ENCODE measurements at places on chromosomes 6 and 20.

- no peak for DNase-seq
These were observed 29.9 kb upstream of the SYNCRIP start for GRCh38 chr6:85672623-85673022.

DNA sequence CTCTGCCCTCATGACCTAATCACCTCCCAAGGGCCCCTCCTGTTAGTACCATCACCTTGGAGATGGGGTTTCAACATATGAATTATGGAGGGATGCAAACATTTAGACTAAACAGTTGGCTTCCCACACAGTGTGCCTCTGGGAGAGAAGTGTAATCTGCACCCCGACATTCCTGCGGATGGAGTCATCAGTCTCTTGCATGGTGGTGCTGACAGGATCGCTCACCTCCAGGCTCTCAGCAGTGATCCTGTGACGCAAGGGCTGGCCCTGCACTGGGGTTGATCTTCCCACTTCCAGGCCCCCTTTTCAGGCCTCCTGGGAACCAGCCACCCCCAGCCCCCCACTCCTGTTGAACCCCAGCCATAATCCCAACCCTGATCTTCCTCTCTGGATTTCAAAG, 16.0 kb upstream of the PI16 start:
- DNase-seq: no peak

DNA sequence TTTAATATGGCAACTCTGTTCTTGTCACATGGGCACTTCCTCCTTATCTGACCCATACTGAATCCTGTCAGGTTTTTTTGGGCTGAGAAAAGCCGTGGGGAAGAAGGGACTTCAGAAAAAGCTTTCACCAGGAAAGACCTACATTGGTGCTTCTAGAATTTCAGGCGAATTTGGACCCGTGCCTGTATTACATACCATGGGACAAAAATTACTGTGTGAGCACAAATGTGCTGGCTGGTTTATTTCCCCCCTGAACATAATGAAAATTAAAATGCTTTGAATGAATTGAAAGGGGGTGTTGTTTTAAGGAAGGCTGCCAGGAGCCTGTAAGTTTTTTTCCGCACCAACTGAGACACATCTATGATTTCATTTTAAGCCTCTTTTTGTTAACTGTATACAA, 29.6 kb downstream of the CAP2 start:
- no peak for DNase-seq

DNA sequence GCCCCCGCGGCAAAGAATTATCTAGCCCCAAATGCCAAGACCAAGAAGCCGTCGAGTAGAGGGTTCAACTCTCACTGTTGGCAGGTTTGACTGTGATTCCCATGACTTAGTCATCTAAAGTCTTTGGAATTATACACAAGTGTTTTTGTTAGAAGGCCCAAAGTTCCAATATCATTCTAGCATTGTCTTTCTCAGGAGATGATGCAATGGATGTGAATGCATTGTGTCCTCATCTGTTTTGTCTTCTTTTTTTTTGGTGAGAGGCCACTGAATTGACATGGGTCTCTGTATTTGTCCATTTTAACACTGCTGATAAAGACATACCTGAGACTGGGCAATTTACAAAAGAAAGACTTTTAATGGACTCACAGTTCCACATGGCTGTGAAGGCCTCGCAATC, 290.5 kb upstream of the ZFP64 start:
- DNase-seq: no peak

GRCh38 chr6:160222491-160222890, 36.1 kb downstream of the SLC22A2 start:
- DNase-seq: no peak

GRCh38 chr6:35510916-35511561, 1.7 kb downstream of the TULP1 start:
- DNase-seq: no peak

Data from NCI-H1417 treated with DMSO at 0.1 percent for 48 hours (cell line).